ENCODE measurements at places on chromosomes 3 and 15.

GRCh38 chr3:196517162-196517800 lies 2.1 kb upstream of the SMCO1 start:
- DNase-seq = no peak

DNA sequence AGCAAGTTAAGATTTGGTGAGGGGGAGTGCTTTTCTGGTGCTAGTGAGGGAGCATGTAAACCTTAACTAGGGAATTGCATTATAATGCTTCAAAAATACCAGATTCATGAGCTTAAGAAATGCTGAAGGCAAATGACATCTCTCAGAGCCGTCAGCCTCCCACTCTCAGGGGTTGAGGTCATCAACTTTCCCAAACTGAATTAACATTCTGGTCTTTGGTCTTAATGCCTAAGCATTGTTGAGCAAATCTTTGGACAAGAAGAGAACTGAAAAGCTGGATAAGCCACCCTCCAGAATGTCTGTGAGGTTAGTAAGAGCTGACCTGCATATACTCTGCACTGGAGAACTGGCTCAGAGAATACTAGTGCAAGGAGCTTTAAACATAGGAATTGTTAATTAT lies 124.9 kb upstream of the GAP43 start:
- no peak for DNase-seq

GRCh38 chr15:57866149-57866736 lies 159.7 kb downstream of the POLR2M start:
- peak; percentile 8 for DNase-seq

DNA sequence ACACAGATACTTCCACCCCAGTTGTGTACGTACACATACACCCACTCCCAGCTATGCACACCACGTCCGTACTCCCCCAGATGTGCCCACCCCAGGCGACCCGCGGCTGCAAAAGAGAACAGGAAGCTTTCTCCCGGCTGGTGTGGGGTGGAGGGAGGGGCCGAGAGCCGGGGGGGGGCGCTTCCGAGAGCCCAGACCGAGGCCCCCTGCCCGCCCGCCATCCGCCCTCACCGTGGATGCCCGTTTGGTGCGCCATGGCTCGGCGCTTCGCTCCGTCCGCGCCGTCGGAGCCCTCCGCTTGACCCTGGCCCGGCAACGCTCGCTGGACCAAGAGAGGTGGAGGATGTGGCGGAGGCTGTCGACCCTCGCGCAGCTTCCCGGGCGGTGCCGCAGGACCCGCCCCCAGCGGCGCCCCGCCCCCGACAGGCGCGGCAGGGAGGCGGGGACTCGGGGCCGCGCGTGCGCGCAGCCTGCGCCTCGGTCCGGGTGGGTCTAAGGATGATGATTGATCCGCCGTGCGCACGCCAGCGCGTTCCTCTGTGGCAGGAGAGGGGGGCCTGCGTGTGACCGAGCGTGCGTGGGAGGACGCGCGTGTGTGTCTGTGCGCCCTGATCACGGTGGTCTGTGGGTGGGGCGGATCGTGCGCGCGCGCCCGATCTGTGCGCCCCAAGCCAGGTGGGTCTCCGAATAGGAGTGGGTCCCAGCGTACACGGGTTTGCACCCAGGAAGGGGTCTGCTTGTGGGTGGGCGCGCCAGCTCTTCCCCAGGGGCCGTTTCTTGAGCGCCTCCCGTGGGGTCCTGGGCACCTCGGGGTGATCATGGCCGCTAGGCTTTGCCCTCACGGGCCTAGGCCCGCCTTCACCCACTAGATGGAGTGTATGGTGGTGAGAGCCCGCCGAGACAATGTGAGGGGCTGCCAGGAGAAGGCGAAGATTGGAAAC lies at the start of gene TWF2:
Gene TWF2, minus strand, starts transcription at position 398 of the 941 bp plus-strand sequence. Its CDS starts 142 bp downstream, at position 256.
- peak; percentile 69 for DNase-seq

DNA sequence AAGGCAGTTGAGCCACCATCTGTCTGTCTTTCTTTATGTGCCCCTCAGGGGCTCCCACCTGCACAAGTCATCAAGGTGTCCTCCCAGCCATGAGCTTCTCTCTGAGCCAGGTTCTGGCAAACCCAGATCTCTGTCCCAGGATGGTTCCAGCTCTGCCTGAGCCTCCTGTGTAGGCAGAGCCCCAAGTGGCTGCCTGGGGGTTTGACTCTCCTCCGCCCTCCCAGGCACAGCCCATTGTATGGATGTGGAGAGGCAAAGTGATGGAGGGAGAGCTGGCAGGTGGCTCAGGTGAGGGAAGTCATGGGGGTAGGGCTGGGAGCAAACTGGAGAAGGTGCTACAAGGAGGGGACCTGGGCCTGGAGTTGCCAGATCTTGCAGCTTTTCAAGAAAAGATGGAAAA lies 56.9 kb downstream of the GRIP2 start:
- DNase-seq = no peak

- no peak for DNase-seq
Measured at GRCh38 chr15:43220991-43221403, at the start of gene EPB42. TSS of gene EPB42 (minus strand) at chr15:43221018. CDS start at chr15:43220825, 193 bp downstream.

- DNase-seq = no peak
Measured at GRCh38 chr3:145411605-145412004, 749.4 kb downstream of the PLOD2 start.

- DNase-seq = no peak
Measured at GRCh38 chr3:47047673-47048072, 68.2 kb downstream of the NBEAL2 start.

DNA sequence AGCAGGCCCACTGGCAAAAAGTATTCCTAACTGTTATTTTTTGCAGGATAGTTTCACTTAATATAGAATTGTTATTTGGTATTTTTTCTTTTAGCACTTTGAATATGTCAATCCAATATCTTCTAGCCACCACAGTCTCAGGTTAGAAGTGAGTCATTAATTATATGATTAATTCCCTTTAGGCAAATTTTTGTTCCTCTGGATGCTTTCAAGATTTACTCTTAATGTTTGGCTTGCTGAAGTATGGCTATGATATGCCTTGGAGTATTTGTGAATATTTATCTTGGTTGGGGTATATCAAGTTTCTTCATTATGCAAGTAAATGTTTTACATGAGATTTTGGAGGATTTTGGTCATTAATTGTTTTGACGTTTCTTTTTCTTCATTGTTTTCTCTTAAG lies 152.1 kb upstream of the ALCAM start:
- DNase-seq = no peak

- DNase-seq = no peak
Measured at GRCh38 chr3:107951126-107951525, 139.7 kb downstream of the CD47 start.

Data from stimulated activated CD8-positive, alpha-beta memory T cell treated with anti-CD3 and anti-CD28 coated beads, Interleukin-7, amount 100 ng/mL, for 1 hour (primary cell).